ENCODE measurements at places on chromosomes 4 and X.

DNA sequence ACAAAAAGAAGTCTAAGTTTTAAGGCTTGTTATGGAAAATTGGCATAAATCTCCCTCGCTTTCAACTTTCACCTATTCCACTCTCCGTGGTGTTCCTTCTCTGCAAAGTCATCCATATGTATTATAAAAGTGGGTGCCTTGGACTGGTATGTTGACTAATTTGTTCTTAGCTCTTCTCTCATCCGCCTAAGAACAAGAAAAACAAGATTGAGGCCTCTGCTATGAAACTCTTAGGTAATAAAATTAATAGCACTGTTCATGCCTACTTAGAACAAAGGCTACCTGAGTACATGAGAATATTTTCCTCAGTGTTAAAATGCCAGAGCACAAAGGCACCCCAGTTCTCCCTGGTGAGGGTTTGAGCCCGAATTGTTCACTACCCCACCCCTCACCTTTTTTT is 1.3 kb downstream of the CNGA1 start:
- no peak for DNase-seq

GRCh38 chr4:94486372-94486801 is 34.6 kb downstream of the PDLIM5 start:
- no peak for DNase-seq

- DNase-seq, result no peak
Observed at GRCh38 chr4:8156617-8157016, 2.0 kb downstream of the ABLIM2 start.

DNA sequence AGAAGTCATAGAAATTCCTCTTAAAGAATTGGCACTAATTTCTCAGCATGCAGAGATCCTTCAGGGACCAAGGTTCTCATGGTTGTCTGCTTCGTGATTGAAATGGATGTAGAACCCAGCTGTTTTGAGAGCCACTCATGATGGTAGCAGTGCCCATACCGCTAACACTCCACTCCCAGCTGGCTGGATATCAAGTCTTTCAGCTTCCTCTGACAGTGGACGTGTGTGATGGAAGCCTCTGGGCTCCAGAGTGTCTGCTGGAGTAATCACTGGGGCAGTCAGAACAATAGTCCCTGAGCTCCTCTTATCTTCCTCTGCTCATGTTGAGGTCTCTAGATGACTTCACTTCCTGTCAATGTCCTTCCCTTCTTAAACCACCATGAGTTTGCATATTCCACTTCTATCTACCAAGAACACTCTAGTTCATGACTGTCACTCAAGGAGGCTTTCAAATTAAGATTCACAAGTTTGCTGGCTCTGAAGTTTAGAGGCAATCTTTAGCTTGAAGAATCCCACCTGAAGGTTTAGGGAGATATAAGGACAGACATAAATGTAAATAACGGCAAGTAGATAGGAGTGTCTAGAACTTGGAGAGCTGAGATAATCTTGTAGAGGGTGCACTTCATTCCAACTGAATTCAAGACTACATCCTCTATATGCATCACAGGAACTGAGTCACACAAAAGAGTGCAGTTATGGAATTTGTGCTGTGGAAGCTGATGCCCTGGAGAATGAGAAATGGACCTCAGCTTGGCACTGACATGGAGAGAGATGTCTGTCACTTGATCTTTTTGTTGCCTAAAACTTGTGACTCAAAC is 64.5 kb upstream of the WDR1 start:
- no peak for DNase-seq

DNA sequence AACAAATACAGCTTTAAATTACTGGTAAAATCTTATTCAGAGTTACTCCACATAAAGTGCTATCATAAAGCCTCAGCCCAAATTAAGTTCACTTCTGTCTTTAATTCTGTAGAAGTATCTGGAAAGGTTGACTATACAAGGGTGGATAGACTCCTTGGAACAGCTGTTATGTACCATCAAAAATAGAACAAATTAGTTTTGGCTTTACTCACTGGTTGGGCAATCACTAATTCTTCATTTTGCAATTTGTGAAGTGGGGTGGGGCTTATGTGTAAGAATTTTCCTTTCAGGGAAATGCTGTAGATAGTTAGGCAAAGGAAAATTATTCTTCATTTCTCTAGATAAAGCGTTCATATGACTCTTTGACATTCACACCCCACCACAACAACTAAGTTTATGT is 7.8 kb downstream of the DIAPH2 start:
- DNase-seq, result no peak

DNA sequence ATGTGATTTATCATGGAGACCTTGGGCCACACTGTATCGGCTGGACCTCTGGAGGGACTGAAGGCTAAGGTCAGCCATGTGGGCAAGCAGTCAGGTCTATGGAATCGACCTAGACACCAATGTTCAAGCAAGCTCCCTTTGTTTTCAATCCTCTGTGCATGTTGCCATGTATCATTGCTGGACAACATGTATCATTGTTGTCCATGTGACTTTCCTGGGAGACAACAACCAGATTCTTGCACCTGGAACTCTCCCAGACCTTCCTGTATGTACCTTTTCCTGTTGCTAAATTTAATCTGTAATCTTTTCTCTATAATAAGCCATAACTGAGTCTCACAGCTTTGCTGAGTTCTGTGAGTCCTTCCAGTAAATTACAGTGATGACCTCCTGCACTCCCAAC is 329.4 kb upstream of the BOD1L1 start:
- no peak for DNase-seq

- DNase-seq, result no peak
Observed at GRCh38 chr4:73815145-73815544, 21.3 kb upstream of the CXCL6 start.

DNA sequence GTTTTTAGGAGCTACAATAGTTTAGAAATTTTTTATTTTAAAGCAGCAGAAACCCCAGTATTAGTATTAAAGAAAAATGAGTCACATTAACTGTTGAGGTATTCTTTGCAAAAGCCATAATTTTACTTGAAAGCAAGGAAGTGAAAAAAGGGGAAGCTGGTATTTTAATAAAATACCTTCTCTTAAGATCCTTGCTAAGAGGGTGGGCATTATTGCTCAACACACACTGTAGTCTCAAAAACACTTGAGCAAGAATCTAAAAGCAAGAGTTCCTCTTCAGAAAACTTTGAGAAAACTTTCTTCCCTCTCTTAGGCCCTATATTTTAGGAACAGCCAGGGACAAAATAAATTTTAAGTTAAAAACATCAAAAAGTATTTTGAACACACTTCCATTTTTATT is 259.4 kb upstream of the DIAPH2 start:
- DNase-seq, result no peak

DNA sequence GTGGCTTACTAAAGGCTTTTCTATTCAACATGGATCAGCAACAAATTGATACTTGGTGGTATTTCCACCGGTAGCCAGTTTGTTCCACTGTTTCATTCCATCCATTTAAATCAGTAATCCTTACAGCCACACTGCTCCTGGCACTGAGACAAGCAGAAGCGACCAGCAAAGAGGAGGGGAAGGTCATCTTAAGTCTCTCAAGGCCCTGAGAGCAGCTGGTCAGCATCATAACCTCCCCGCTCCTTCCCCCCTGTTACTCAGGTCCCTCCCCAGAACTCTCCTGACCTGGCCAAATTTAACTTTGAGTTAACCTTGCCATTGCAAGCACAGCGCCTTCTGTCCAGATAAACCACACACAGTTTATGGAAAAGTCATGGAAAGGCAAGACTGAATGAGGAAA is 331.3 kb upstream of the KLF3 start:
- no peak for DNase-seq

DNA sequence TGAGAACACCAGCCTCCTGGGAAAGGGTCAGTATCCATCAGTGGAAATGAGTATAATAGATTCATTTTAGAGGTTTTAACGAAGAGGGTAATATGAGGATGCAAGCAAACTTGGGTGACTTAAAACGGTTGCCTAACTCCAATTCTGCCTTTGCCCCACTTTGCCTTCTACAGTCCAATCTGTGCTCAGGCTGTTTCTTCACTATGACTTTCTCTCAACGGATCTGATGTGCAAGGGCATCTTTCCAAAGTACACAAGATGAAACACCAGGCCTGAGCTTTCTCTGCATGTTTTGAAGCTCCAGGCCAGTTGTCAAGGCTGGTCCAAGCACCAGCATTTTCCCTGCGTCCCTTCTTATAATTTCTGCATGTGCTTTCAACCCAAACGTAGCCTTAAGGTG is 68.0 kb upstream of the TMEM164 start:
- no peak for DNase-seq

GRCh38 chr4:2792711-2793585 is at the start of gene SH3BP2:
Gene SH3BP2 (plus strand): TSS chr4:2793085. CDS start chr4:2820618, 27,533 bp downstream.
- DNase-seq, result peak; percentile 49

- DNase-seq, result no peak
Observed at GRCh38 chr4:43325220-43325967, 432.9 kb downstream of the GRXCR1 start.

DNA sequence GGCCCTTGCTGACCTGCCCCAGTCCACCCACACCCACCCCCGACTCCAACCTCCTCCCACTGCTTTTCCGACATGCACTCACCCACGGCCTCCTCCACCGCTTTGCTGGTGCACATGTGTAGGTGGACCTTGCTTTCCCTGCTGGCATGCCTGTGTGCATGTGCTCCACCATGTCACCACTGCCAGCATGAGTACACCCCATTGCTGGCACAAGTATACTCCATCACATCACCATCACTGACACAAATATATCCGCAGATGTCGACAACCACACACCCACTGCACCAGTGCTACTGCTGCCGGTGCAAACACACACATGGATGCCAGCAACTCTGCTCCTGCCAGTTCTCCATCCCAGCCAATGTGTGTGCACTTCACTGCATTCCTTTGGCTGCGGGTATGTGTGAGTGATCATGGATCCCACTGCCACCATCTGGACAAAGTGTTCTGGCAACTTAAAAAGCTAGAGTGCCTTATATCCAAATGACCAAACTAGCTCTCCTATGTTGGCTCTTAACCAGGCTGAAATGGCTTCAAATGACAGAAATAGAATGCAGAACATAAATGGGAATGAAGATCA is 1072.3 kb downstream of the RAPGEF2 start:
- DNase-seq, result no peak

GRCh38 chr4:145420595-145421214 is 60.9 kb upstream of the SMAD1 start:
- no peak for DNase-seq

DNA sequence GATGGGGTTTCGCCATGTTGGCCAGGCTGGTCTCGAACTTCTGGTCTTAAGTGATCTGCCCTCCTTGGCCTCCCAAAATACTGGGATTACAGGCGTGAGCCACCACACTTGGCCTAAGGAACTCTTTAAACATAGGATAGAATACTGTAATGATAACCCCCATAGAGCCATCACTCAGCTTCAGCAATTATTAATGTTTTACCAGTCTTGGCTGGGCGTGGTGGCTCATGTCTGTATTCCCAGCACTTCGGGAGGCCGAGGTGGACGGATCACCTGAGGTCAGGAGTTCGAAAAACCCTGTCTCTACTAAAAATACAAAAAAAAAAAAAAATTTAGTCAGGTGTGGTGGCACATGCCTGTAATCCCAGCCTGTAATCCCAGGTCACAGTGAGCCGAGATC is 15.1 kb downstream of the EIF2S3 start:
- DNase-seq, result no peak

GRCh38 chr4:72568959-72569718 is at the start of gene ADAMTS3:
Gene ADAMTS3 (minus strand): TSS chr4:72569221. CDS start chr4:72568762, 459 bp downstream.
- peak; percentile 19 for DNase-seq

- no peak for DNase-seq
Observed at GRCh38 chr4:112536123-112536522, 20.1 kb upstream of the NEUROG2 start.

- no peak for DNase-seq
Observed at GRCh38 chrX:21870494-21870893, 14.7 kb downstream of the YY2 start.

DNA sequence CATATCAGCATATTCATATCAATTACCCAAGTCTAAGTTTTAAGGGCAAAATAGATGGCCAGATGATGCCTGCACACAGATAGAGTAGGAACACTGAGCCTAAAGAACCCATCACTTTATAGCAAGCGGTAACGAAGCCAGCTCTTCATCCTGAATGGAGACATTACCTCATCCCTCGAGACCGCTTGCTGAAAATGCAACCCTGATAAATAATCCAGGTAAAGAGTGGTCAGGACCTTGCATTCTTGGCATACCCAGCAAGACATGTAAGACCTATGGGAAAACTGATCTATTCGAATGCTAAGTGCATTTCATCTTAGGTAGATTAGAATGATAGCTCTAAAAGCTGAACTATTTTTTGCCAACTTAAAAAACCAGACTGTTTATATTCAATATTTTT is 25.3 kb downstream of the DCHS2 start:
- no peak for DNase-seq

GRCh38 chr4:47238667-47239066 is 207.3 kb downstream of the GABRB1 start:
- no peak for DNase-seq

DNA sequence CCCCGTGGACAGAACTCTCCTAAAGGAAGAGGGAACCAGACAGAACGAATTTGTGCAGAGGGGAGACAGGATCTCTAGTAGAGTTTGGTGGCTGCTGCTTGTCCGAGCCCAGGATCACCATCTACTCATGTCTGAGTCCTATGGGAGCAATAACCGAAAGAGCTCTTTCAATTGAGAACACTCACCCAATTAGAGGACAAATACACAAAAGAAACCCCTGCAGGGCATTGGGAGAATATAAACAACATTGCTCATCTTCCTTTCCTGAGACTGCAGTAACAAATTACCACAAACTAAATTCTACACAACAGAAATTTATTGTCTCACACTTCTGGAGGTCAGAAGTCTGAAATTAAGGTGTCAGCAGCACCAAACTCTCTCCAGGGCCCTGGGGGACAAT is 65.6 kb downstream of the SPINK2 start:
- DNase-seq, result no peak

- no peak for DNase-seq
Observed at GRCh38 chrX:19718642-19719041, 168.8 kb downstream of the SH3KBP1 start.

DNA sequence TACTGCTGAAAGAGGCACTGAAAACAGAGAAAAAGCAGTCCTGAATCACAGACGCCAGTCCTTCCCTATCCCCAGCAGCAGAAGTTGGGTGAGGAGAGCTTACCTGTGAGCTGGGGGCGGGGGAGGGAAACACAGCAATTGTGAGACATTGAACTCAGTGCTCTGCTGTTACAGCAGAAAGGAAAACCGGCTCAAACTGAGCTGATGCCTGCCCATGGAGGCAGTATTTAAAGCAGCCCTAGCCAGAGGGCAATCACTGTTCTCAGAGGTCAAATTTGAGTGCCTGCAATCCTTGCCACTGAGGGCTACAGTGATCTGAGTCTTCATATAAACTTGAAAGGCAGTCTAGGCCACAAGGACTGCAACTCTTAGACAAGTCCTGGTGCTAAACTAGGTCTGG is 220.7 kb downstream of the GRXCR1 start:
- no peak for DNase-seq

DNA sequence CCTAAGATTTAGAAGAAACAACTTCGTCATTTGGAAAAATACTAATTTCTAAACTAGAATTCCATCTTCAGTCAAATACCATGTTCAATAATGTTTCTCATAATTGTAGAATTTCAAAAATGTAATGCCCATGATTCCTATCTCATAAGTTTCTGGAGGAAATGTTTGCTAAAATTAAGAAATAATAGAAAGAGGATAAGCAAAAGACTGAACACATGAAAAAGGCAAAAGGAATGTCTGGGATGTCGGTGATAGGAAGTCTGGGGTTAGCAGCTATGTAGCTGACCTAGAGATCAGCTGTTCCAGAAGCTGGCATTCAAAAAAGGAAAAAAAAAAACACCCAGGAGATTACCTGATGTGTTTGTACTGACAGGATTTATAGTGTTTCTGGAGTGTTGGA is 18.9 kb upstream of the PCDH10 start:
- no peak for DNase-seq

GRCh38 chr4:105305019-105305836 is 158.6 kb downstream of the TET2 start:
- no peak for DNase-seq

- DNase-seq, result no peak
Observed at GRCh38 chr4:26319949-26320537, 771 bp upstream of the RBPJ start.
